ENCODE measurements at places on chromosomes 4 and X. TPM values are rescaled to one million over a fixed set of nuclear protein-coding genes. Genes with fewer than 3 reads are reported as not detected.

Gene ITM2A
- not detected for total RNA-seq

Gene SLC7A11
- total RNA-seq = 34.4 TPM

Gene RIBC1
- total RNA-seq = 0.14 TPM

Gene MTM1
- total RNA-seq = 11.0 TPM

Gene H2BW2
- total RNA-seq = not detected

Gene RHOH
- not detected for total RNA-seq

Gene CT45A3
- total RNA-seq = not detected

Gene KCND1
- 0.89 TPM for total RNA-seq

Gene MORC4
- total RNA-seq = 59.4 TPM

Gene PRSS48
- total RNA-seq = not detected

Gene ADH5
- total RNA-seq = 158 TPM

Gene IL3RA
- not detected for total RNA-seq

Gene FGF5
- total RNA-seq = 33.6 TPM

Gene SLC6A14
- total RNA-seq = not detected

Gene OPHN1
- 13.1 TPM for total RNA-seq

Gene TIMM17B
- total RNA-seq = 34.1 TPM

Gene SPANXD
- not detected for total RNA-seq

Gene BCORL1
- total RNA-seq = 1.5 TPM

Gene VAMP7
- 46.6 TPM for total RNA-seq

Gene SLC25A53
- total RNA-seq = 9.1 TPM

Gene DGKK
- not detected for total RNA-seq

Gene SFRP2
- not detected for total RNA-seq

Gene SCRG1
- total RNA-seq = 8.3 TPM

Gene CABS1
- not detected for total RNA-seq

Gene MXD4
- total RNA-seq = 49.2 TPM

Gene ZMAT1
- 0.23 TPM for total RNA-seq

Gene GAGE2A
- not detected for total RNA-seq

Gene ANOS1
- 29.6 TPM for total RNA-seq

Gene NSUN7
- not detected for total RNA-seq

Gene ASB12
- total RNA-seq = not detected

Gene TKTL1
- not detected for total RNA-seq

Gene UGT2B15
- not detected for total RNA-seq

Gene PHOX2B
- total RNA-seq = not detected

Gene EGFL6
- not detected for total RNA-seq

Gene CXCL3
- total RNA-seq = 11.9 TPM

Gene GAGE12G
- total RNA-seq = not detected

Gene RS1
- total RNA-seq = not detected

Gene VCX2
- not detected for total RNA-seq

Gene MAGEC3
- total RNA-seq = not detected

Gene STATH
- not detected for total RNA-seq

Gene NUDT9
- 15.2 TPM for total RNA-seq

Gene MAGEA11
- total RNA-seq = not detected

Gene MGAT4D
- not detected for total RNA-seq

Gene FAM9C
- total RNA-seq = not detected

Gene SLC9B1
- total RNA-seq = 0.89 TPM

All from smooth muscle cell of the umbilical artery (primary cell).